ENCODE measurements at places on chromosomes 11 and 22.

GRCh38 chr11:118401880-118402590 lies 629 bp downstream of the ATP5MG start:
- H3K4me3 ChIP-seq, result peak overlapping the region; percentile 87
- H3K4me1 ChIP-seq, result peaks cover 30% of the 10 kb centered on the region
- H3K36me3 ChIP-seq, result no peaks in the 10 kb centered on the region
- H3K27ac ChIP-seq, result peak overlapping the region; percentile 94
- no peaks in the 10 kb centered on the region for H3K27me3 ChIP-seq
- DNase-seq, result no peak

DNA sequence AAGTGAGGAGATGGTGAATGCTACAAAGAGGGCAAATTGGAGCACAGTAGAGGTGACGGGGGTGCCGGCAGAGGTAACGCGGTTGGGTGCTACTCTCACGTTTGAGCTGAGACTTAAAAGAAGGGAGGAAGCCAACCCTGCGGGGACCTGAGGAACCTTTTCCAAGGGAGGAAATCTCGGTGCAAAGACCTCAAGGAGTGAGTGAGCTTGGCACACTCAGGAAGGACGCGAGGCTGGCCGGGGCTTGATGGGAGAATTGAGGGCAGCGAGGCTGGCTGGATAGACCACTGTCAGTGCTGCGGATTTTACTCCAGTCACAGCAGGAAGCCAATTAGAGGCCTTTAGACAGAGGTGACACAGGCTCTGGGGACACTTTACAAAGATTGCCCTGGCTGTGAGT lies 25.0 kb downstream of the TSKU start:
- H3K4me3 ChIP-seq, result no peak overlapping the region
- no peaks in the 10 kb centered on the region for H3K27me3 ChIP-seq
- H3K27ac ChIP-seq, result no peak overlapping the region
- H3K4me1 ChIP-seq, result peaks cover 15% of the 10 kb centered on the region
- DNase-seq, result no peak

- H3K4me3 ChIP-seq, result no peak overlapping the region
- H3K36me3 ChIP-seq, result no peaks in the 10 kb centered on the region
- no peak for DNase-seq
- H3K4me1 ChIP-seq, result no peaks in the 10 kb centered on the region
Measured at GRCh38 chr11:32289701-32290100, 145.6 kb downstream of the WT1 start.

- H3K4me3 ChIP-seq, result no peak overlapping the region
- no peaks in the 10 kb centered on the region for H3K27me3 ChIP-seq
- peaks cover 16% of the 10 kb centered on the region for H3K4me1 ChIP-seq
- DNase-seq, result no peak
- no peak overlapping the region for H3K27ac ChIP-seq
Measured at GRCh38 chr11:3617990-3618389, 23.8 kb downstream of the ART5 start.

- H3K27ac ChIP-seq, result no peak overlapping the region
- DNase-seq, result no peak
- peaks cover 68% of the 10 kb centered on the region for H3K27me3 ChIP-seq
- no peaks in the 10 kb centered on the region for H3K36me3 ChIP-seq
Measured at GRCh38 chr22:44329179-44329796, 16.5 kb upstream of the SHISAL1 start.

DNA sequence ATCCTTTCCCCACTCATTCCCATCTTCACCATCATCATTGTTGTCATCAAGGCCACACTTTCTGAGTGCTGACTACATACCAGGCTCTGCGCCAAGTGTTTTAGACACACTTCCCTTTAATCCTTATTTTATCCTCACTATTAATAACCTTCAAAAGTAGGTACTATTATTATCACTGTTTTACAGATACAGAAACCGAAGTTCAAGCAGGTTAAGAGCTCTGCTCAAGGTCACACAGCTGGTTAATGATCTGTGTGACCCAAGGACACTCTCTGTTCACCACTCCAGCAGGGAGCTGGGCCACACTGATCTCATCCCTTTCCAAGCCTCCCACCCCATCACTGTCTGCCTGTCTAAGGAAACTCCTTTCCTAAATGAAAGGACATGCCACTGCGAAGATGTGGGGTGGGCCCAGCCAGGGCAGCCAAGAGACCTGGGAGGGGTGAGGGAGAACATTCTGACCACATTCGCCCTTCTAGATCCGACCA lies 17.2 kb upstream of the TSKU start:
- no peak overlapping the region for H3K27ac ChIP-seq
- H3K36me3 ChIP-seq, result no peaks in the 10 kb centered on the region
- peaks cover 74% of the 10 kb centered on the region for H3K4me1 ChIP-seq
- H3K27me3 ChIP-seq, result no peaks in the 10 kb centered on the region
- no peak overlapping the region for H3K4me3 ChIP-seq

GRCh38 chr11:128499613-128500253 lies 87.6 kb downstream of the ETS1 start:
- no peak for DNase-seq
- H3K27me3 ChIP-seq, result no peaks in the 10 kb centered on the region
- peak overlapping the region; percentile 88 for H3K27ac ChIP-seq
- peaks cover 100% of the 10 kb centered on the region for H3K4me1 ChIP-seq

- peaks cover 49% of the 10 kb centered on the region for H3K4me1 ChIP-seq
- peaks cover 3% of the 10 kb centered on the region for H3K36me3 ChIP-seq
- DNase-seq, result peak; percentile 73
- no peaks in the 10 kb centered on the region for H3K27me3 ChIP-seq
Measured at GRCh38 chr11:62593434-62594044, 2.2 kb upstream of the TUT1 start.

DNA sequence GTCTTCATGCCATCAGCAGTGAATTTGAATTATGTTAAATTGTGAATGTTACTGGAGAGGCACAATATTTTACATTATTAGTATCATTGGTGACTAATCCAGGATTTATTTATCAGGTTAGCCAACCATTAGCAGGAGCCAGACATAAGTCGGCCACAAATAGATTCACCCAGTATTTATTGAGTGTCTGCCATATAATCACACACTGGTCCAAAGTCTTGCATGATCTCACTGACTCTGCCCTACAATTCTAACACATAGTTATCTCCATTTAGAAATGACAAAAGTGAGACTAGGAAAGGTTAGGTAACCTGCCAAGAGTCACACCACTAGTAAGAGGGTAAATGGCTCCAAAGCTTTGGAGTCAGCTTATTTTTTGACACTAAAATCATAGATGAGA lies 179.6 kb downstream of the BLID start:
- H3K27ac ChIP-seq, result no peak overlapping the region
- H3K4me1 ChIP-seq, result peaks cover 6% of the 10 kb centered on the region
- no peak for DNase-seq
- no peak overlapping the region for H3K4me3 ChIP-seq
